ENCODE measurements at places on chromosomes 4 and X. TPM values are rescaled to one million over a fixed set of nuclear protein-coding genes. Genes with fewer than 3 reads are reported as not detected.
A peak's percentile ranks its signal among the peaks of the same experiment; 100 is the strongest.

- no peaks in the 10 kb centered on the region for H3K27me3 ChIP-seq
- H3K4me1 ChIP-seq, result no peaks in the 10 kb centered on the region
- no peak for DNase-seq
- no peak overlapping the region for H3K27ac ChIP-seq
Observed at GRCh38 chr4:21790438-21791029, 158.0 kb downstream of the KCNIP4 start.

DNA sequence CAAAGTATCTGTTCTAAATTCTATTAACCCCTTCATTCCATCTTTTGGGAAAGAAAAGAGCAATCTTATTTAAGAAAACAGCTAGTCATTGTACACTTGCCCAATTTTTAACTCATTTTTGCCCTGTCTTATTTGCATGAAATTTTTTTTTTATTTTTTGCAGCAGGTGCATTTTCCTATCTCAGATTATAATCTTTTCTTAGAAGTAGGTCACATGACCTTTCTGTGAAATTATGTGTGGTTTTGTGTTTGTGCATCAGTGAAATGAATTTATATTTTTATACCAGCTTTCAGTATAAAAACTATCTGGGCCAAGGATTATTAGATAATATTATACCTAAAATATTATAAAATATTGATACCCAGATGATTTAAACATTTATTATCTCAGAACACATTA lies 145.6 kb downstream of the INPP4B start:
- no peak overlapping the region for H3K4me3 ChIP-seq
- H3K36me3 ChIP-seq, result no peaks in the 10 kb centered on the region
- no peaks in the 10 kb centered on the region for H3K27me3 ChIP-seq
- H3K27ac ChIP-seq, result no peak overlapping the region

- H3K27ac ChIP-seq, result no peak overlapping the region
- no peaks in the 10 kb centered on the region for H3K4me1 ChIP-seq
- no peak overlapping the region for H3K4me3 ChIP-seq
- H3K36me3 ChIP-seq, result no peaks in the 10 kb centered on the region
- no peak for DNase-seq
Observed at GRCh38 chr4:17823871-17824669, 13.3 kb downstream of the NCAPG start.

- no peaks in the 10 kb centered on the region for H3K27me3 ChIP-seq
- peak; percentile 26 for DNase-seq
- H3K36me3 ChIP-seq, result no peaks in the 10 kb centered on the region
- no peak overlapping the region for H3K27ac ChIP-seq
- no peak overlapping the region for H3K4me3 ChIP-seq
- H3K4me1 ChIP-seq, result no peaks in the 10 kb centered on the region
Observed at GRCh38 chr4:111854494-111855087, 290.7 kb upstream of the FAM241A start.

DNA sequence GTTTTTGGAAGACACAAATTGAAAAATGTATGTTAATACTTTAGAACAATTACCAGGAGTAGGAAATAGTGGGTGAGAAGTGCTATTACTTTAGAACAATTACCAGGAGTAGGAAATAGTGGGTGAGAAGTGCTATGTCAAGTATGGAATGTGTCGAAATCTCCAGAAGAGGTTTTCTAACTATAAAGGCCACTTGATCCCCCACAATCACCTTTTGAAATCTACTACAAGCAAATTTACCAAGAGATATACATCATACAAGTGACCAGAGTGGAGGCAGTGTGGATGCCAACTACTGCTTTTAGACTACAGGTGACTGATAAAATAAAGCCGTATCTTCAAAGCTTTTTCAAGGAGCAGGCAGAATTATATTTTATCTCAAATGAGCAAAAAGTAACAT lies 43.1 kb downstream of the MAB21L2 start:
- H3K4me3 ChIP-seq, result no peak overlapping the region
- no peak overlapping the region for H3K27ac ChIP-seq

GRCh38 chr4:147821555-147821954 lies 89.7 kb downstream of the ARHGAP10 start:
- H3K27ac ChIP-seq, result no peak overlapping the region
- no peak overlapping the region for H3K4me3 ChIP-seq
- H3K36me3 ChIP-seq, result no peaks in the 10 kb centered on the region
- no peaks in the 10 kb centered on the region for H3K27me3 ChIP-seq

DNA sequence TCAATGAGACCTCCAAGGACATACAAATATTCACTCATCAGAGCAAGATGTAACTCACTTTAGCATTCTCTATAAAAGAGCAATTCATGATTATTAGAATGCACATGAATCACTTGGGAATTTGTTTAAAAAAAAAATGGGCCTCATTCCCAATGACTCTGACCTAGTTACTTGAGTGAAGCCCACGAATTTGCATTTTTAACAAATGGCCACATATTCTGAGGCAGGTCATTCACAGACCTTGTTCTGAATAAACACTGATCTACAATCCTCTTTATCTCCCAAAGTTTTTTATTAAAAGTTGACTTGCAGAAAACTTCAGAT lies 255.1 kb upstream of the VEGFC start:
- no peak overlapping the region for H3K27ac ChIP-seq
- H3K4me1 ChIP-seq, result no peaks in the 10 kb centered on the region
- no peak overlapping the region for H3K4me3 ChIP-seq
- no peak for DNase-seq
- no peaks in the 10 kb centered on the region for H3K36me3 ChIP-seq

GRCh38 chrX:129523079-129523911 lies at the start of gene SMARCA1:
TSS of gene SMARCA1 (minus strand) at chrX:129523490. CDS start at chrX:129523370, 120 bp downstream.
- DNase-seq, result peak; percentile 75
- H3K4me1 ChIP-seq, result no peaks in the 10 kb centered on the region

Gene ZCCHC12
- total RNA-seq, result not detected

Gene SLC10A3
- total RNA-seq, result 27.3 TPM

Gene UGT2B11
- total RNA-seq, result not detected

All from kidney (tissue), 22 donors.